Activated T-cell treated with anti-CD3 and anti-CD28 coated beads, Interleukin-2, amount 50 U/mL, for 1 hour (primary cell): ENCODE measurements at places on chromosomes 4 and X.

DNA sequence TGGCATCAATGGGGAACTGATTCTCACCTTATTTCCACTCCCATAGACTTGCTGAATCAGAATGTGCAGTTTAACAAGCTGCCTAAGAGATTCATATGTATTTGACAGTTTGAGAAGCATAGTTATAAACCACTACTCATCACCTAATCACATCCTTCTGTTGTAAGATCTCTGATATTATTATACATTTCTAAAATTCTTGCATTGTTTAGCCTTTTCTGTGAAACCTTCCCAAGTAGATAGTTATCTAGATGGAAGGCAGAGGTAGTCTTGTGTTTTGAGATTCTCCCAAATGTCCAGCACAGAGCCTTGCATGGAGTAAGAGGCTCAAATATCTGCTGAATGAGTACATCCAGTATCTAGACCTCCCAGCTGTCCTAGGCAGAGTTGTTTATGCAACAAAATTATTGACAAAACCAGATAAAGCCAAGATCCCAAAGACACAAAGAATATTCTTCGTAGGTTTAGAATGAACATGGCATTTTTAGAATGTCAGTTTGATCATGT, 227.3 kb downstream of the KDR start:
- no peak for DNase-seq

DNA sequence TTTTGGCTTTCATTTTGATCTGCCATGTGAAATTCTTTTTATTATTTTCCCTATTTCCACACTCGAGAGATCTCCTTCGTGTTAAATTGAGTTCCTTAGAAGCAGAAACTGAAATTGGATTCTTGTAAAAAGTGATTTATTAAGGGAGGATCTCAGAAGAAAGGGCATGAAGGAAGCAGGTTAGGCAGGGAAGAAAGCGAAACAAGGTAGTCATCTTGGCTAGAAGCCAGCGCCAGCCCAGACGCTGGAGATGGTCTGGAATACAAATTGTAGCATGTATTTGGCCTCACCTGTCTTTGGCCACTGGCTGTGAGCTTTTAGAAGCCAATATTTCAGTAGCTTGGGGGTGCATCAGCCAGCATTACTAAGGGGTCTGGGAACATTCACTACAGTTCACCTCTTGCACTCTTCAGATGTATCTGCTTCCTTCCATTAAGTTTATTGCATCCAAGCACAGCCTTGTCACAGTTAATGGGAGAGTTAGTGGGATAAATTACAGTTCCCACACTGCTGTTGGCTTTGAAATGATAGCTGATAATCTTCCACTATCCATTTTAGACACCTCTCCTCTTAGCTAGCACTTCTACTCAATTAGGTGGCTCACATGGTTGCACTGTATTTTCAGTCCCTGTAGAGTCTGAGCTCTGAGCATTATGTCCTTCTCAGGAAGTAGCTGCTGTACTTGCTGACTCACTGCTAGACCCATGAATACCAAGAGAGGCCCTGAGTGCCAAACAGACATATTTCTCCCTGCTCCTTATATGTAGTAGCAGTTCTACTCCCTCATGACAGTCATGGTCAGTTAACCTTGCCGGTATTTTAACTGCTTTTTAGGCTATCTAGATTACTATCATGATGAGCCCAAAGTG, 14.6 kb downstream of the GRXCR1 start:
- no peak for DNase-seq

GRCh38 chr4:102469806-102470205, 31.4 kb upstream of the NFKB1 start:
- no peak for DNase-seq

DNA sequence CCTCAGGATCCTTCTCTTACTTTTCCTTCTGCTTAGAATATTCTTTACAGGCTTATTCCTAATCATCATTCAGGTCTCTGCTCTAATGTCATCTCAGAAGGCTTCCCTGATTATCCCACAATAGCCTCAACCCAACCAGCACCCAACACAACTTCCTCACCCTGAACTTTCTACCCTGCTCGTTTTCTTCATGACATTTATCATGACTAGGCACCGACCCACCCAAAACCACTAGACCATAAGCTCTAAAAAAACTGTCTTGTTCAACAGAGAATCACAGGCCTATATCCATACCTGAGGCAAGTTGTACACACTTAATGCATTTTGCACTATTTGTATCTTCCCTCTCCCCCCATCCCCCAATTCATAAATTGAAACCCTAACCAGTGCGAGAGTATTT, 95.3 kb downstream of the SH3RF1 start:
- DNase-seq = no peak

GRCh38 chr4:3767570-3768288, 1.5 kb downstream of the ADRA2C start:
- DNase-seq = no peak

DNA sequence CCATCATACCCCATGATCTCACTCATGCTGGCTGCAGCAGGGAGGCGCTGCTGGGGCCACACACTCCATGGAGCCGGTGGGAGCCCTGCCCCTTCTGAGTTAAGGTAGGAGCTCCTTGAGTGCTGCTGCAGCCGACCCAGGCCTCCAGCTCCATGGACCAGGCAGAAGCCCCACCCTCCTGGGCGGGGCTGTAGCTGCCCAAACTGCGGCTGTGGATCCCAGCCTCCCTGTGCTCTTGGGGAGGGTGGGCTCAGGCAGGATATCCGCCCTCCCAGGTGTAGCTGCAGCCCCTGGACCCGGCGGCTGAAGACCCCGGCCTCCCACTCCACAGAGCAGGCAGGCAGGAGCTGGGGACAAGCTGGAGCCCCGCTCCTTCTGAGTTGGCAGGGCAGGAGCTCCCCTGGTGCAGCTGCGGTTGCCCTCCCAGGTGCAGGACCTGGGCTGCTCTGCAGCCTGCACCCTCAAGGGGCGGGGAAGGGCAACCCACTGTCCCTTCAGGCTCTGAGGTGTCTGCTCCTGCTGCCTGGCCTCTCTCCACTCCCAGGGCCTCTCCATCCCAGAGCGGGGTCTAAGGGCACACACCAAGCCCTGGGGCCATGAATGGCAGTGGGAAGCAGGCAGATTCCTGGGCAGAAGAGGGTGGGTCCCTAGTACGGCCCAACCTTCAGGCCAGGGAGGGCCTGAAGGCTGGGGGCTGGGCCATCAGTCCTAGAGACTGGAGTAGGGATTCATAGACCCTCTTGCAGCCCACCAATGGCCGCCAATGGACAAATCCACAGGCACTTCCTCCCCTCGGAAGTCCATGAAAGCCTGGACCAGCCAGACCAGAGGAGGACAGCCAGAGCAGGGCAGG, 466.1 kb downstream of the DTHD1 start:
- DNase-seq = no peak

GRCh38 chr4:151260526-151260925, 16.4 kb upstream of the PRSS48 start:
- no peak for DNase-seq

DNA sequence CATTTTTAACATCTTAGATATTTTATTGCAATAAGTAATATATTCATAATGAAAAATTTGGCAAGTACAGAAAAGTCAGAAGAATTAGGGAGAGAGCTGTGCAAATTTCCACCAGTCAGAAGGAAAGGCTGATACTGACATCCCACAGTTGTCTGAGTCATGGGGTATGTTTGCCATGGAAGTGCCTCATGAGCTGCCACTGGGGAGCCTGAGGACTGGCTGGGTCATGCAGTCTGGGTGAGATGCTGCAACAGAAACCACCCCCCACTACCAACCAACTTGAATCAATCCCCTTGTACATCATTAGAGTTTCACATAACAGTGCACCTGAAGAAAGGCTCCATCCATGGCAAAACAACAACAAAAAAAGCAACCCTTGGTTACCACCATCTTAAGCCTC, 45.2 kb upstream of the ENPP6 start:
- DNase-seq = no peak

- DNase-seq = no peak
Measured at GRCh38 chr4:168840392-168840763, 169.7 kb downstream of the CBR4 start.

DNA sequence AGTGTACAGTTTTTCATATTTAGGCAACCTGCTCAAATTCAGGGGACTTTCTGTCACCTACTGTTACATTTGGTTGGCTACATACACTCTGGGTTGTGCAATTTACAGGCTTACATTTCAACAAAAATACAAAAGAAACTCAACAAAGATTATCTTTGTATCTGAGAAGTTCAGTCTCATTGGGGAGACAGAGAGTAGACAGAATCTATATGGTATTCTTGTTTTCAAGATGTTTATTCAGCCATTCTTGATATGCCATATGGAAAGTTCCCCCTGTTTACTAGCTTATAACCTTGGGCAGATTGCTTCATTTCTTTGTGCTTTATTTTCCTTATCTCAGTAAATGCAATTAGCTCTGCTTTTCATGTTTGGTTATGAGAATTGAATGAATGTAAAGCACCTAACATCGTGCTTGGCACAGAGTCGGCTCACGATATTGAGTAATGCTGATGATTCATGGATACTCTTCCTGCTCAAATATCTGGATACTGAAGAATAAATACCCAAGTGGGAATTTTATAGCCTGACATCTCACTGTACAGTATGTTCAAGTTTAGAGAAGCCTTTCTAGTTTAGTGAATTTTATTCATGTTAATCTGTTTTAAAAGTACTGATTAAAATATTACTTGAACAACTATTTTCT, 96.5 kb upstream of the PACRGL start:
- DNase-seq = no peak

DNA sequence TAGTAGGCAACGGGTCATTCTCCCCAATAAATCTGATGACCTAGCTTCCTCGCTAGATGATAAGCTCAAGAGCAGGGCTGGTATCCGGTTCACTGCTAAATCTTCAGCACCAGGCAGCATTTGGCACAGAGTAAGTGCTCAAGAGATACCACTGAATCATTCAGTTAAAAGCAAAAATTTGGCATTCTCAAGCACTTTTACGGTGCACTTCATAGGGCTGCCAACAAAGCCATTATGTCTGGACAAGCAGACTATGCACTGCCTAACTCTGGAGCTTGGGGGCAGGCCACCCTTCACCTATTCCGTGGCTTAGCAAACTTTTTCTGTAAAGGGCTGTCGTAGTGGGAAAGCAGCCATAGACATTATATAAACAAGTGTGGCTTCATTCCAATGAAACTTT, 23.8 kb upstream of the CXorf38 start:
- no peak for DNase-seq

GRCh38 chr4:78343682-78344081, 207.9 kb upstream of the ANXA3 start:
- no peak for DNase-seq

- no peak for DNase-seq
Measured at GRCh38 chr4:153623491-153623890, 60.6 kb upstream of the TLR2 start.

DNA sequence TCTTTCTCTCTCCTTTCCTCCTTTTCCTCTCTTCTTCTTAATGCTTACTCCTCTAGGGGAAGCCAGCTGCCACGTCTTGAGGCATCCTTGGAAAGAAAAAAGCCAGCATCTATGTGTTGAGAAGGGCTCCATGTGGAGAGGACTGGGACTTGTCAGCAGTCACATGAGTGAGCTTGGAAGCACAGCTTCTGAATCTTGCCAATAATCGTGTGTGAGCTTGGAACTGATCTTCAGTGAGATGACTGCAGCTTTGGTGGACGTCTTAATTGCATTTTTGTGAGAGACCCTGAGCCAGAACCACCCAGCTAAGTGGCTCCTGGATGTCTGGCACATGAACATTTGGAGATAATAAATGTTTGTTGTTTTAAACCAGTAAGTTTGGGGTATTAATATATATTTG, 371.7 kb downstream of the SLITRK2 start:
- DNase-seq = no peak

DNA sequence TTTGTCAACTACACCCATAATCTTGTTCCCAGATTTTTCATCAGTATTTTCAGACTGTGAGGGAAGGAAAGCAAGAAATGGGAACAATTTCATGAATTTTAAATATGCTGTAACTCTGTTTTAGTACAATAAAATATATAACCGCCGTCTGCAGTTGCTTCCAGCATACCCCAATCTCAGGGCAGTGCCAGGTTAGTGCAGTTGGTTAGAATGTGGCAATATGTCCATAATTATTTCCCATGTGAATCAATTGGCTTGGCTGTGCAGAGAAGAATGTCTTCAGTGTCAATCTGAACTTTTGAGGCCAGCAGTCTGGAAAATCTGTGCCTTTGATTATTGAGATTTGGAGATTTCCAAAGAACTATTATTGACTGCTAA, 5.0 kb upstream of the MMAA start:
- no peak for DNase-seq
